ENCODE measurements at places on chromosomes 5 and 9.
A peak's percentile ranks its signal among the peaks of the same experiment; 100 is the strongest.

DNA sequence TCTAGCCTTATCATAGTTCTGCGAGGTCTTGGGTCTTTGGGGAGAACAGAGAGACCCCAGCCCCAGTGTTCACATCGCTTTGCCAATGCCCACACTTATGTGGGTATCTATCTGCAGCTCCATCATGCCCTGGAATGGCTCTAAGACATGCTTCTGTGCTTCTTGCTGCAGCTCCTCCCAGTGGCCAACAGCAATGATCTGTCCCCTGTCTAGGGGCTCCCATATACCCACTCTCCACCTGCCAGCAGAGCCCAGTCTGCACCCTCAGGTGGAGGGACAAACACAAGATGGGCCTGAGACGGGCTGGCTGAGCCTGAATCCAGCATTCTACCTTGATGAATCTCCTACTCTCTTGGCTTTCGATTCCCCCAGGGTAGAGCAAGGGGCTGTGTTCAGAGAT is 14.6 kb upstream of the DAP start:
- DNase-seq = no peak

DNA sequence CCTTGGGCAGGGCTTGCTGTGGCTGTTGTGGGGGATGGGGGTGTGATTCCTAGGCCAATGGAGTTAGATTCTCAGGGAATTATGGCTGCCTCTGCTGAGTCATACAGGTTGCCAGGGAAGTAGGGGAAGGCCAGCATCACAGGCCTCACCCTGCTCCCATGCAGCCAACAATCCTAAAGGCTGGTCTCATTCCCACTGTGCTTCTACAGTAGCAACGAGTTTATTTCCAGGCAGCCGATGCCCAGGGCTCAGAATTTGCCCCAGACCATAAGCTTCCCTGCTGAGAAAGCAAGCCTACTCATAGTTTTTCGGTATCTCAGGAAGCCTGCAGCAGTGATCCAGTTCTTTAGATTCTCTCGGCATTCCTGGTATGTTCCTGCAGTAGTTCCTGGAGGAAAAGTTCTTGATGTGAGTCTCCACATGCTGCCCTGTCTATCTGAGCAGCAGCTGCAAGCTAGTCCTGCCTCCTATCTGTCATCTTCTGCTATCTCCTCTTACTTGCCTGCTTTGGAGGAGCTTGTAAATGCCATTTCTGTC is 59.3 kb upstream of the SELENOP start:
- peak; percentile 6 for DNase-seq

GRCh38 chr5:74035521-74035937 is 409.5 kb downstream of the ARHGEF28 start:
- DNase-seq = no peak

DNA sequence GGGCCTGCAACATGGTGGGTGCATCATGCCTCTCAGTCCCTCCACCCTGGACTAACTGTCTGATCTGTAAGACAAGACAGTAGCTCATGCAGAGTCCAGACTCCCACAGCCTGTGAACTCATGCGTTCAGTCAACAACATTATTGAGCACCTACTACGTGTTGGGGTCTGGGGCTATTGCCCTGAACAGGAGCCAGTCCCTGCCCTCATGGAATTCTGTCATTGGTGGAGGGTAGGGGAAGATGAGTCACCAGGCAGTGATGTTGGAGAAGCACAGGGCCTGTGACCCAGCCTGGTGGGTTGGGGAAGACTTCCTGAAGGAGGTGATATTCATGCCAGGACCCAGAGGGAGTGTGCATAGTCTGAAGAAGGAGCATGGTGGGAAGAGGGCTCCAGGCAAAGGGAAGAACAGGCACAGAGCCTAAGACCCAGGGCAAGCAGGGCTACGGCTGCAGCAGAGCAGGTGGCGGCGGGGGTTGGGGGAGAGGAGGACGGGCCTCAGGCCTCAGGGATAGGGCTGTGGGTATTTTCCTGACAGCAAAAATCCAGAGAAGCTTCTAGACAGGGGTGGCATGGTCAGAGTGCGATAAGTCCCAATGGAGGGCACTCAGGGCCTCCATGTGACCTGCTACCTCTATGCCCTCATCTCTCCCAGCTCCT is 26.7 kb upstream of the PSD2 start:
- no peak for DNase-seq

- no peak for DNase-seq
These were observed 113.4 kb downstream of the LHX2 start for GRCh38 chr9:124124729-124125650.

Measured in NT2/D1 (cell line).